ENCODE measurements at places on chromosomes 1 and 21.

DNA sequence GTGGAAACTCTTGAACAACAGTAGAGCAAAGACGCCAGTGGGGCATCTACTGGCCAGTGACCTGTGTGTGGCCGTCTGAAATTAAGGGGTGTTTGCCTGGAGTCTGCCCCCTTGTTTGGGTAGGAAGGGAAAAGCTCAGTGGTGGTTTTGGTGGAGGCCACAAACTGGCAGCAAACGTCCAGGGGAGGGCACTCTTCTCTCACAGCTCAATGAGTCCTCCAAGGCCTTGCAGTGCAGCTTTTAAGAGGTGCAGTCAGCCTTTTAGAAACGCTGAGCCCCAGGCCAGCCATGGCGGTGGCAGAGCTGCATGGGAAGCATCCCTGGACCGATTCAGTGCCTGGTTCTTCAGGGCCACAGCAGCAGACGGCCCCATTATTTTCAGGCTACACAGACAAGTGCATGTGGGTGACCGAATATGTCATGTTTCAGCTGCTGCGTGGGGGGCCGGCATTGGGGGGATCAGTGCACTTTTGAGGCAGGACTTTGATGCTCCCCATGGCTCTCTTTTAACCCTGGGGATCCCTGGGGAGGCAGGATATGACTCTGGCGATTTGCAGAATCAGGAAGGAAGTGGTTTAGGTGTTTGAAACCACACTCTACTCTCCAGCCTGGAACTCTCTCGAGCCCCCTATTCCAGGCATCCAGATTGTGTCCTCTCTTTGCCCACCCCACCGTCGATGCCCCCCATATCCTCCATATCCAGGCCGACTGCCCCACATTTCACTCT, 414.0 kb downstream of the PRDM2 start:
- no peak for DNase-seq

GRCh38 chr1:234778221-234779159, 168.5 kb upstream of the IRF2BP2 start:
- DNase-seq, result no peak

GRCh38 chr21:41164981-41165655, 2.8 kb upstream of the BACE2 start:
- no peak for DNase-seq

DNA sequence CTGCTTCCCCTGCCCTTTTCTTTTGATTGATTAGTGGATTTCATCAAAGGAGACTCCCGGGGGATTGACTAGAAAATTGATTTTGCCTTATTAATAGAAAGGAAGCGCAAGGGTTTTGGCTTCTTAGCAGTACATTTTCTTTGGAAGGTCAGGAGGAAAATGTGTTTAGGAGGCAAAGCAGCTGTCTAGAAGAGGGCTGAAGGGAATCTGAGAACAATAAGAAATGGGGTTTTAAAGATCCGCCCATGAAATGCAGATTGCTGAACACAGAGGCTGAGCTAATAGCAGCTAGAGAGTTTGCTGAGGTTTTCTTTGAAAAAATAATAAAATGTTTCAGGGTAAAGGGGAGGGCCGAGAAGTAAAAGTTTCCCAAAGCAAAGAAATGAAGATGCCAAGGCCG, 4.9 kb downstream of the SERTAD4 start:
- DNase-seq, result no peak

GRCh38 chr1:91533361-91534024, 32.8 kb downstream of the CDC7 start:
- no peak for DNase-seq

DNA sequence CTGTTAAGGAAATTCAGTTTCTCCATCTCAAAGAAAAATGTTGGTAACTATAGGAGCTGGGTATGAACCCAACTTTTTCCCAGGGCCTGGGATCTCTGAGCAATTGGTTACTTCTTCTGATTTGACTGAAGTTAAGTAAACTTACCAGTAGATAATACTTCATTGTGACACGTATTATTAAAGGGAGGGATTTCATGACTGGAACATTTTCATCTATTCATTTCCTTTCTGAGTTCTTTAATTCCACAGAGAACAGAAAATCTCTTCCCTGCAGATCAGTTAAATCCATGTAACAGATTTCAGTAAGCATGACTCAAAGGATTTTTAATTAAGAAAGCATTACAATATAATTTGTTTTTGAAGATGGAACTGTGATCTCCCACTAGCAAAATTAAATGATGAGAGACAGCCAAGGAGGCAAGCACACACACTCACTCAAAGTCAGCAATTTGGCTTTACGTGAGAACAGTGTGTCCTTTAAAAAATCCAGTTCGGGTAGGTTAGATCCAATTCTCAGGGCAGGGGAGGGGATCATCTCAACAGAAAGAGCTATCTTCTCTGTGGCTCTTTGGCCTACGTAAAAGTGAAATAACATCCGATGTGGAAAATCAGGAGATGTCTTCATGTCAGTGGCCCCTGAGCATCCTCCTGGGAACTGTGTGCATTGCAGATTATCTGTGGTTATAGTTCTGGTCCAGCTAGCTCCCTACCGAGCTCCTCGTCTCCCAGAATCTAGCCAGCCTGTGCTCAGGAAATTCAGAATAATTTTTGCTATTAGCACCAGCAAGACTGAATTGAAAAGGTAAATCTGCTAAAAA, 10.8 kb upstream of the MYOC start:
- DNase-seq, result no peak

DNA sequence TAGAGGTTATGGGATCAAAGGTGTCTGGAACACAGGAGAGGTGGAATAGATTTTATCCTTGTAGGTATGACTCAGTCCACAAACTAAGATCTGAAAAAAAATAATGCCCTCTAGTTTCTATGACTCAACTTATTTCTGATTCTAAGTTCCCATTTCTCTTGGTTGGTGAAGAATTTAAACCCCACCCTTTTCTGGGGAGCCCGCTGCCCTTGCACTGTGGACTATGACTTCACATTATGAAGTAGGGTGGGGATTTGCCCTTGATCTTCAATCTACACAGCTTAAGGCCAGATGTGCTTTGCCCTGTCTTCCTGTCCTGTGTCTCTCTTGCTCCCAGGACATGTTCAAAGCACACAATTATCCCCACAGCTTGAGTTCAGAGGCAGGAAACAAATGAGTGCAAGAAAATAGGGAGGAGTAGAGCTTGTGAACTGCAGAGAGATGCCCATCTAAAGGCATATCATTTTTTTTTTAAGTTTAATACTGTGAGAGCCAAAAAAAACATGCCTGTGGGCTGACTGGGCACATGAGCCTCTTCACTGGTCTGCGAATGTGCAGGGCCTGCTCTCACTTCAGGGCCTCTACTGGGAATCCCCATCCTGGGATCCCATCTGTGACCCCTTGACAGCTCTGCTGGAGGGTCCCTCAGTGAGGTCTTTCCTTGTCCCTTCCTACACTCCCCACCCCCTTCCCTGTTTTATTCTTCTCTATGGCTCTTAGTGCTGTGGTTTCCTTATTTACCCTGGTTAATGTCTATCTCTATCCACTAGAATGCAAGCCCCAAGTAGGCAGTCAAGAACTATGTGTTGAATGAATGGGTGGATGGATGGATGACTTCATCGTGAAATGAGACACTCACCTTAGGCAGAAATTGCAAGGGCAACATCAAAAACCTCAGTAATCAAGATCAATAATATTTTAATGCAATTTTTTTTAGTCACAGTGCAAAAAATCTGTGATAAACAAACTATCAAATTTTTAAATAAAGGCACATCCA, 61.5 kb downstream of the CD58 start:
- DNase-seq, result no peak

- DNase-seq, result no peak
These were observed 75.9 kb upstream of the LYST start for GRCh38 chr1:235942625-235942934.

DNA sequence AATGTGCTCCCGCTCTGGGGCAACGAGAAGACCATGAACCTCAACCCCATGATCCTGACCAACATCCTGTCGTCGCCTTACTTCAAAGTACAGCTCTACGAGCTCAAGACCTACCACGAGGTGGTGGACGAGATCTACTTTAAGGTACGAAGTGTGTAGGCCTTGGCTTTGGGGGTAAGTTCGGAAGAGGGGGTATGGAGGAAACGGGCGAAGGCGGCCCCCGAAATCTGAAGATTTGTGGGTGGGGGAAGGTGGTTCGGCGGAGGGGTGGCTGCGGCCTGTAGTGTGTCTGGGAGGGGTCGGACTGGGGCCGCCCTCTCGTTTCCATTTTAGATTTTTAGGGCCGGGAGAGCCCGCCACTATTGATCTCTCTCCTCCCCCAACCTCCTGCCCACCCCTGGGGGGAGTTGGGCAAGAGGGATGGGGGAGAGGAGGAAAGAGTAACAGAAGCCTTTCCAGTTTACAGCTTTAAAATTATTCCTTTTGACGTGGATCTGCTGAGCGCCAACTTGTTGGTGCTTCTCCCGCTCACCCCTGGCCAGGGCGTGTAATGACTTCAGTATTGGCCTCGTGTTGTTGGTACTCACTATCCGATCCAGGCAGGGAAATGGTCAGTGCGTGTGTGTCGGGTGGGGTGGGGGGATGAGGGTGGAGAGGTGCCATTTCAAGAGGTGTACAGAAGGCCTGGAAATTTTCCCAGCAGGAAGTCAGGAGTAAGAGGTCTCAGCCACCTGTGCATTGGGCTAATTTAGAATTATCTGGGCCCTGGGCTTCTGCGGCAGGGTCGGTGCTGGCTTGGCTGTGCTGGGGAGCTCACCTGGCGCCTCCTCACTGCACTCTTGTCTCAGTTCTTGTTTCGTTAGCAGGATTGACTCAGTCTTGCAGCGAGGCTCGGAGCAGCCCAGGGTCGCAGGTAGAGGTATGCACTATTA, 880 bp downstream of the PRPF38B start:
- DNase-seq, result no peak

DNA sequence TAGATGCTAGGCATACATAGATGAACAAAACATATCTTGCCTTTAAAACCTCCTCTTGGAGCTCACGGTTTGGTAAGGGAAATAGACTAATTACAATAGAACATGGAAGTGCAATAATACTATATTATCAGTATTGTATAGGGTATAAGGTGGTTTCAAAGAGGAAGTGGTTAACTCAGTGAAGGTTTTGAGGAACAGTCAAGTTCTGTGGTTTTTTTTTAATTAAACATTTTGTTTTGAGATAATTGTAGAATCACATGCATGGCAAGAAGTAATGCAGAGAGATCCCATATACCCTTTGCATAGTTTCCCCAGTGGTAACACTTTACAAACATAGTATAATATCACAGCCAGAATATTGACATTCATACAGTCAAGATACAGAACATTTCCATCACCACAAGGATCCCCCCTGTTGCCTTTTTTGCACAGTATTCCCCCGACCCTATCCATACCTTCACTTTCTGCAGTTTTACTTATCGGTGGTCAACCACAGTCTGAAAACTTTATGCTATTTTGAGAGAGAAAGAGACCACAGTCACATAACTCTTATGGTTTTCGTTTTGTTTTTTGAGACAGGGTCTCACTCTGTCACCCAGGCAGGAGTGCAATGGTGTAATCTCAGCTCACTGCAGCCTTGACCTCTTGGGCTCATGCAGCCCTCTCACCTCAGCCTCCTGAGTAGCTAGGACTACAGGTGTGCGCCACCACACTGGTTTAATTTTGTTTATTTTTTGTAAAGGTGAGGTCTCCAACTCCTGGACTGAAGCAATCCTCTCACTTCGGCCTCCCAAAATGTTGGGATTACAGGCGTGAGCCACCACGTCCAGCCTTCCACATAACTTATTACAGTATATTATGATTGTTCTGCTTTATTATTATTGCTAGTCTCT, 60.5 kb upstream of the KIAA1614 start:
- no peak for DNase-seq

DNA sequence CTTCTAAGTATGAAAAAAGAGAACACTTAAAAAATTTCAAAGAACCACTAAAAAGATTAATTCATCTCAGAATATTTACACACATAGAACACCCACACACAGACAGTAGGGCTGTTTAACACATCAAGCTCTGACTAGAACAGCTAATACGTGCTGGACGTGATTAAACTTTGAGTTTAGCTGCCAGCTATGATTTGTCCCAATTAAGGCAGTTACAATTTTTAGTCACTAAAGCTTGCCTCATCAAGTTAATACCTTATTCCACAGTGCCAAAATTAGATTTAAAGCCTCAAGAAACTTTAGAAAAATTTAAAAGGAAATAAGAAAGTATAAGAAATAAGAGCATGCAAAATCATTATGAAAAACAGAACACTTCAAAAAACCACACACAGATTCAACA, 18.9 kb downstream of the SLC16A1 start:
- DNase-seq, result no peak

DNA sequence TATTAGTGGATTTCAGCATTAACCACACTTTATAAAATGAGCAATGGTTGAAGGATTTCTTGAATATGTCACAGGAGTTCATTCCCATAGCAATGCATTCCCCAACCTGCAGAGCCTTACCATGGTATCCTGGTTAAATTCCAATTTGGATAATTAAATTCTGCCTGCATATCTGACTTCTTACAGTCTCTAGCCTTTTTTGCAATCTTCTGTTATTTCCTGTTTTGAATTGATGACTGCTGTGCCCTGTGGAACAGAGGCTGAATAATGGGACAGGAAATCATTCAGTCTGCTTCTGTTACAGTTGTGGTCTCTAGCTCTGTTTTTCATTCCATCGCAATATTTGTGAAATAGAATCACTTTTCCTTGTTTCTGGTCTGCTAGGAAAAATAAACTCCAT, 1823.9 kb downstream of the PLA2G4A start:
- no peak for DNase-seq

GRCh38 chr1:118985640-118986554, 2.2 kb downstream of the TBX15 start:
- DNase-seq, result no peak

GRCh38 chr1:8472668-8473067, 154.8 kb downstream of the SLC45A1 start:
- no peak for DNase-seq

DNA sequence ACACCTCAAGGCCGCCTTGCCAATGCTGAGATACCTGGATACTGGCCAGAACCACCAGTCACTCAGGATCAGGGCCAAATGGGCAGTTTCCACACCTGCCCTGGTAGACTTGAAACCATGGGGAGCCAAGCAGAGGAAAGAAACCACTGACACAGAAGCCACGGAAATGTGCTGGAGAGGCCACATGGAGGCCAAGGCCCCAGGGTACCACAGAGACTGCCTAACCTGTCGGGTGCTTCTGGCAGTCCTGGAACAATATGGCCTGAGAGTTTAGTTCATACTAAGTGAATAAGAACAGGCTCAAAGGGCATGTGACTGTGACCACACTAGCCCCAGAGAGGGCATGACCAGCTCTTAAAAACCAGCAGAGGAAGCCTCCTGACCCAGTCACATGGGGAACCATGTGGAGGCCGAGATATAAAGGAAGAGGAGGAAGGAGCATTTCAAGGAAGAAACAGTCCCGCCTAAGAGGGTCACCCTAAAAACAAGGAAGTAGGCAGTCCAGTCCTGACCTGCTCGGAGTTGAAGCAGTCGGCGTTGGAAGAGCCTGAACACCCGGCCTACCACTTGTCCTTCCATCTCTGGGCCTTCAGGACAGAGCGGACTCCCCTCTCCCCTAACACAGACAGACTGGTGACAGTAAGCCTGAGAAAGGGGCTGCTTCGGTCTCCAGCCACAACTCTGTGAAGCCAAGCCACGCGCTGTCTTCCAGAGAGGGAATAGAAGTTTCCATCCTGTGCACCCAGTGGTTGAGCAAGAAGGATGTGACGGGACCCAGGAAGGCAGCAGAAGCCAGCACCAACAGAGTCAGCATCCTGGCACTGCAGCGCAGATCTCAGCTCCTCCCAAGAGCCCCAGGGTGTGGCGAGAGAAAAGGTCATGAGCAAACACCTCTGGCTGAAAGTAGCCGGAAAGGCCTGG, at the start of gene DENND2D:
Gene DENND2D, minus strand, starts transcription at position 766 of the 921 bp plus-strand sequence. Its CDS starts 187 bp downstream, at position 579.
- peak; percentile 85 for DNase-seq

GRCh38 chr1:81547261-81547911, 253.3 kb upstream of the ADGRL2 start:
- no peak for DNase-seq

GRCh38 chr1:215043401-215043800, 39.1 kb upstream of the KCNK2 start:
- DNase-seq, result no peak
